ENCODE measurements at places on chromosomes 1 and 21.

DNA sequence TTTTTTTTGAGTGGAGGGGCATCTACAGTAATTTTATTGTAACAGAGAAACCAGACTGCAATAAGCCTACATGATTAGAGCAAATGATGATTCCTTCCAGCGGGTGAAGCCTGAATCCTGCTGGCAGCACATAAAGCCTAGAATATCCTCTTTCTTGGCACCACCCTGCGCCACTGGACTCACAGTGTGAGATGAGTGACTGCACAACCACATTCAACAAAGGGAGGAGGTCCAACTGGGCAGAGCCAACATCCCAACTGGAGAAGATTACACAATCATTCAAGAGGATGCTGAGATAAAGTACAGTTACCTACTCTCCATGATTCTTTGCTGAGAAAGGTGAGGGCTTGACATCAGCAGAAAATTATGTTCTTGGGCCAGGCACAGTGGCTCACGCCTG, 67.4 kb downstream of the TNFSF4 start:
- H3K27ac ChIP-seq, result no peak overlapping the region
- H3K27me3 ChIP-seq, result peaks cover 17% of the 10 kb centered on the region
- DNase-seq, result no peak

GRCh38 chr1:24903011-24903461, 27.0 kb downstream of the RUNX3 start:
- no peak for DNase-seq
- no peak overlapping the region for H3K27ac ChIP-seq
- peaks cover 76% of the 10 kb centered on the region for H3K27me3 ChIP-seq
- no peak overlapping the region for H3K4me3 ChIP-seq
- no peaks in the 10 kb centered on the region for H3K36me3 ChIP-seq

DNA sequence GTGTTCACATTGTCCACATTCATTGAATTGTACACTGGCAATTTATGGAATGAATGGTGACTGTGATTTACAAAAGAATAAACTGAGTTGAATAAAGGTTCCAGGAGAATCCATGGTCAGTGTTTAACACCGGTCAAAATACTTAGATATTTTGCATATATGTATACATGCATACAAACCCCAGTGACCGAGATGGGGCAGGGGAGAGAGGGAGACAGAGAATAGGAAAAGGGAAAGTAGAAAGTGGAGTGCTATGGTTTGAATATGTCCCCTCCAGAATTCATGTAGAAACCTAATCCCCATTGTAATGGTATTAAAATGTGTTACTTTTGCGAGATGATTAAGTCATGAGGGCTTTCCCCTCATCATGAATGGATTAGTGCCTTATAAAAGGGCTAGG, 154.4 kb downstream of the TTLL7 start:
- no peaks in the 10 kb centered on the region for H3K4me1 ChIP-seq
- H3K27ac ChIP-seq, result no peak overlapping the region
- no peaks in the 10 kb centered on the region for H3K27me3 ChIP-seq
- no peak for DNase-seq
- H3K36me3 ChIP-seq, result no peaks in the 10 kb centered on the region

DNA sequence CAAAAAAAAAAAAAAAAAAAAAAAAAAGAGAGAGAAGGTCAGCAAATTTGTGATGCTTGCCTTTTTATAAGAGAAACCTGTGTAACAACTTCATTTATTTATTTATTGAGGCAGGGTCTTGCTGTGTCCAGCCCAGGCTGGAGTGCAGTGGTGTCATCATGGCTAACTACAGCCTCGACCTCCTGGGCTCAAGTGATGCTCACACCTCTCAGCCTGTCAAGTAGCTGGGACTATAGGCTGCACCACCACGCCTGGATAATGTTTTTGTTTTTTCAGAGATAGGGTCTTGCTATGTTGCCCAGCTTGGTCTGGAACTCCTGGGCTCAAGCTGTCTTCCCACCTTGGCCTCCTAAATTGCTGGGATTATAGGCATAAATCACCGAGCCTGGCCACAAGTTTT, 42.4 kb downstream of the DHCR24 start:
- DNase-seq, result no peak
- H3K27ac ChIP-seq, result no peak overlapping the region
- H3K27me3 ChIP-seq, result no peaks in the 10 kb centered on the region
- no peaks in the 10 kb centered on the region for H3K4me1 ChIP-seq

- no peak overlapping the region for H3K4me3 ChIP-seq
- no peaks in the 10 kb centered on the region for H3K36me3 ChIP-seq
- no peaks in the 10 kb centered on the region for H3K27me3 ChIP-seq
- no peak overlapping the region for H3K27ac ChIP-seq
Observed at GRCh38 chr1:84704872-84705417, 14.7 kb upstream of the SSX2IP start.

GRCh38 chr21:42392731-42393442, 3.0 kb downstream of the TMPRSS3 start:
- H3K27me3 ChIP-seq, result peaks cover 14% of the 10 kb centered on the region
- no peak overlapping the region for H3K27ac ChIP-seq
- no peak for DNase-seq
- H3K36me3 ChIP-seq, result no peaks in the 10 kb centered on the region
- peaks cover 16% of the 10 kb centered on the region for H3K4me1 ChIP-seq

- H3K27me3 ChIP-seq, result peaks cover 31% of the 10 kb centered on the region
- H3K4me1 ChIP-seq, result no peaks in the 10 kb centered on the region
- DNase-seq, result no peak
Observed at GRCh38 chr1:228860911-228861831, 125.9 kb downstream of the RHOU start.

DNA sequence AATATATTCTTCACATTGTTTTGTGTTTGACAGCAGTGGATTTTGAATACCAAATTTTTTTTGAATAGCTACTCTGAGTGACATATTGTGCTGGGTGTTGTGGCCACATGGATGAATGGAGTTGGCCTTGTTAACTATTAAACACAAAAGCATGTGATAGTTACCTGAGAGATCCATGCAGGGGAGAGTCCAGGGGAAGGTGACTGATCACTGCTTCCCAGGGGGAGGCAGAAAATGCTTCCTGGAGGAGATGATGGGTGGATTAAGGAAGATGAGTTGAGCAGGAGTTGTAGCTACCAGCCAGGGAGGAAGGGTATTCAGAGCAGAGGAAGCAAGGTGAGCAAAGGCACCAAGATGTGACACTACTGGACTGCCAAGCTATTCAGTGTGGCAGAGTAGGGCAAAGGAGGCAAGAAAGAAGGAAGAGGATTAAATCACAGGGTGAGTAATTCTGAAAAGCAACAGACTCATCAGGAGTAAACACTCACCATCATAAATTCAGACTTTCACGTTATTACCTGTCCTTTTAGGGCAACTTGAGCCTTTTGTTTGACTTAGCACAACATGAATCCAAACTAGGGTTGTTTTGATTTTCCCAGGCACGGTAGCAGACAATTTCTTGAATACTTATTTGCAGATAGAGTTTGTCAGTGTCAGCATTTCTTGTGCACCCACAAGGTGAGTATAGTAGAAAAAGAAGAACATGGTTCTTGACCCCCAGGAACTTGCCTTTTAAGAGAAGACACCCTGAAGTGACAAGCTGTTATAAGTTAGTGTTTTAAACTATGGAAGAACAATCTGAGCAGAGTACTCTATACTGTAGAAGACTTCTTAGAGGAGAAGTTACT, 4.2 kb downstream of the CD46 start:
- no peaks in the 10 kb centered on the region for H3K27me3 ChIP-seq
- no peak overlapping the region for H3K4me3 ChIP-seq
- H3K36me3 ChIP-seq, result peaks cover 60% of the 10 kb centered on the region
- no peak overlapping the region for H3K27ac ChIP-seq

- no peak for DNase-seq
- H3K4me3 ChIP-seq, result no peak overlapping the region
- peaks cover 86% of the 10 kb centered on the region for H3K36me3 ChIP-seq
- H3K4me1 ChIP-seq, result peaks cover 4% of the 10 kb centered on the region
Observed at GRCh38 chr1:35629051-35629450, 12.3 kb downstream of the PSMB2 start.

DNA sequence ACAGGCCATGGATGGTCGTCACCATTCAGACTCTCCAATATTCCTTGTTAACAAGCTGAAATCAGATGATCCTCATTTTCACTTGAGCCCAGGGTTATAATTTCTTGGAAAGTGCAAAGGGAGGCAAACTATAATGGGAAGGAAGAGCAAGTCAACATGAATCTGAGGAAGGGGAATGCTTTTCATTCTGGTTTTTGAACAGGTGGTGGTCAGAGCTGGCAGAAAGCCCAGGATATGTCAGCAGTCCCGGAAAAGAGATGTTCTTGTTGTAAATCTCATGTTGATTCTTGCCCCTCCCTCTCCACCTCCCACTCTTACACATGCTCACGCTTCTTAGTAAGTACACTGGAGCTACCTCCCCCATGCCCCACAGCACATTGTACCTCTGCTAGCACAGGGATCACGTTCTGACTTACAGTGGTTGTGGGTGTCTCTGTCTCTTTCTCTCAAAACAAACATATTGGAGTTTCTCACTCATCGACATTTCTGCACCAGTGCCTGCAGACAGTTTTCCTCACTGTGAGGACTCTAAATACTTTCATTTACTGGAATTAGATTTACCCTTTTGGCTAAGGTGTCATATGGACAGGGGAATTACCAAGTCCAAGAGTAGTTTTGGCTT, 77.6 kb downstream of the XCL2 start:
- no peak overlapping the region for H3K27ac ChIP-seq
- H3K27me3 ChIP-seq, result no peaks in the 10 kb centered on the region
- DNase-seq, result peak; percentile 81
- H3K4me3 ChIP-seq, result no peak overlapping the region
- no peaks in the 10 kb centered on the region for H3K36me3 ChIP-seq

GRCh38 chr21:14319805-14320204, 63.1 kb downstream of the HSPA13 start:
- no peaks in the 10 kb centered on the region for H3K27me3 ChIP-seq
- H3K36me3 ChIP-seq, result no peaks in the 10 kb centered on the region
- H3K27ac ChIP-seq, result no peak overlapping the region

GRCh38 chr1:204530932-204531331, 14.7 kb downstream of the MDM4 start:
- H3K4me3 ChIP-seq, result no peak overlapping the region
- H3K36me3 ChIP-seq, result peaks cover 97% of the 10 kb centered on the region
- no peaks in the 10 kb centered on the region for H3K4me1 ChIP-seq
- DNase-seq, result no peak
- H3K27me3 ChIP-seq, result no peaks in the 10 kb centered on the region
- no peak overlapping the region for H3K27ac ChIP-seq

- no peaks in the 10 kb centered on the region for H3K36me3 ChIP-seq
- H3K4me3 ChIP-seq, result no peak overlapping the region
- H3K27ac ChIP-seq, result no peak overlapping the region
- peaks cover 13% of the 10 kb centered on the region for H3K27me3 ChIP-seq
- no peak for DNase-seq
- no peaks in the 10 kb centered on the region for H3K4me1 ChIP-seq
Observed at GRCh38 chr1:2985067-2985561, 36.2 kb upstream of the ACTRT2 start.

DNA sequence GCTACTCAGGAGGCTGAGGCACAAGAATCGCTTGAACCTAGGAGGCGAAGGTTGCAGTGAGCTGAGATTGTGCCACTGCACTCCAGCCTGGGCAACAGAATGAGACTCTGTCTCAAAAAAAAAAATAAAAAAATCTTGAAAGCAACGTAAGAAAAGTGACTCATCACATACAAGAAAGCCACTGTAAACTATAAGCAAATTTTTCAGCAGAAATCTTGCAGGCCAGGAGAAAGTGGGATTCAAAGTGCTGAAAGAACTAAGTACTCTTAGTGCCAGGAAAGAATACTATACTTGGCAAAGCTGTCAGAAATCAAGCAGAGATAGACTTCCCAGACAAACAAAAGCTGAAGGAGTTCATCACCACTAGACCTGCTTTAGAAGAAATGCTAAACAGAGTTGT, 4.4 kb upstream of the HMGN1 start:
- H3K27ac ChIP-seq, result no peak overlapping the region
- no peak overlapping the region for H3K4me3 ChIP-seq
- H3K4me1 ChIP-seq, result peaks cover 5% of the 10 kb centered on the region
- H3K27me3 ChIP-seq, result no peaks in the 10 kb centered on the region
- no peaks in the 10 kb centered on the region for H3K36me3 ChIP-seq

DNA sequence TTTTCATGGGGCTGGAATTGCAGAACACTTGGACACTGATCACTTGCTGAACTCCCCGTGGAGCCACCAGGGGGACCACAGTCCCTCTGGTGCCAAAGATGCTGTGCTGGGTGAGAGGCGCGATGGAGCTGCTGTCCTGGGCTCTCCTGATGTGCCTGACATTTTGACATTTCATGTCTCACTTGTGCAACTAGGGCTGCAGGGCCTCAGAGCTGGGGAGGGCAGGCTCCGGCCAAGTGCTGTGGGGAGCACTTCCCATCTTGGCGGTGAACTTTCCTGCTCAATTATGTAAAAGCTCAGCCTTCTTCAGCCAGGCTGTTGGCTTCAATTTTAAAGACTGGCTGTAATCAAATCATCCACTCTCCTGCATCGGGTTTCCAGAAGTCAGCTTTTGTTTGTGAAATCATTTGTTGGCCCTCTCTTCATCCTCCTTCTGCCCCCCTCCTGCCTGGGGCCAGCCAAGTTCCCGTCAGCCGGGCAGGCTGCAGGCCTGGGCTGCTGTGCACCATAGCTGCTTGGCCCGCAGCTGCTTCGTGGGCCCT, 36.8 kb downstream of the KCNAB2 start:
- H3K4me1 ChIP-seq, result peaks cover 12% of the 10 kb centered on the region
- H3K36me3 ChIP-seq, result no peaks in the 10 kb centered on the region
- DNase-seq, result peak; percentile 61

DNA sequence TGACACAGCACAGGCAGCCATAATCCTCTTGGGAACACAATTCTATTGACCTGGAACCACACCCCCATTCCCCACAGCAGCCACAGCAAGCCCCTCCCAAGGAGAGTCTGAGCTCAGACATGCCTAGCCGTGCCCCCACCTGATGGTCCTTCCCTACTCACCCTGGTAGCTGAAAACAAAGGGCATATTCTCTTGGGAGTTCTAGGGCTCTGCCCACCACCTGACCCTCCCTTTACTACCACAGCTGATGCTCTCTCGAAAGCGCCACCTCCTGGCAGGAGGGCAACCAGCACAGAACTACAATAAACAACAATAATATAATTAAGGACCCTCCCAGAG, 184.8 kb upstream of the COA6 start:
- H3K4me1 ChIP-seq, result no peaks in the 10 kb centered on the region
- no peak overlapping the region for H3K4me3 ChIP-seq
- H3K36me3 ChIP-seq, result no peaks in the 10 kb centered on the region
- H3K27me3 ChIP-seq, result peaks cover 13% of the 10 kb centered on the region
- no peak overlapping the region for H3K27ac ChIP-seq

DNA sequence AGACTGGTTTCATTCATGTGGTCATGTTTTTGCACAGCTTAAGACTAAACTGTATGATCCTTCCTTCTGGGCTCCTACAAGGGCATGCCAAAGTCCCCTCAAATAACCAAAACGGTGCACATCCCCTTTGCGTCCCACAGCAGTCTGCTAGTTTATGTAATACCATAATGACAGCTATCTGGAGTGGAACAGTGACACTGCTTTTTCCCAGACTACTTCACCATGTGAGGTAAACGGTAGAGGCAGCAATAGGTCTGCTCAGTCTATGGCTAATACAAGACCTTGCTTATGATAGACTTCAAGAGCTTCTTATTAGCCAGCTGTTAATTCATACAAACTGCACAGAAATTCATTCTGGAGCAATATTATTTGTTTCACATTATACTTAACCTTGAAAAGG, 395.5 kb downstream of the SMYD3 start:
- H3K4me1 ChIP-seq, result peaks cover 14% of the 10 kb centered on the region
- peak overlapping the region; percentile 71 for H3K27ac ChIP-seq
- no peaks in the 10 kb centered on the region for H3K27me3 ChIP-seq
- 0 out of 3 replicates have a peak, but pooled peaks cover 3% of the 10 kb centered on the region for H3K36me3 ChIP-seq
- DNase-seq, result peak; percentile 44

- H3K27me3 ChIP-seq, result peaks cover 15% of the 10 kb centered on the region
- H3K4me1 ChIP-seq, result no peaks in the 10 kb centered on the region
- no peak for DNase-seq
- H3K36me3 ChIP-seq, result no peaks in the 10 kb centered on the region
- no peak overlapping the region for H3K27ac ChIP-seq
Observed at GRCh38 chr1:184225283-184226099, 161.3 kb upstream of the C1orf21 start.

Data from K562 (cell line).